Activated CD4-positive, CD25-positive, alpha-beta regulatory T cell treated with anti-CD3 and anti-CD28 coated beads, Interleukin-2, amount 50 U/mL, for 72 hours (primary cell): ENCODE measurements at places on chromosomes 4 and X.

GRCh38 chr4:94454405-94454804, 2.7 kb downstream of the PDLIM5 start:
- DNase-seq, result no peak

DNA sequence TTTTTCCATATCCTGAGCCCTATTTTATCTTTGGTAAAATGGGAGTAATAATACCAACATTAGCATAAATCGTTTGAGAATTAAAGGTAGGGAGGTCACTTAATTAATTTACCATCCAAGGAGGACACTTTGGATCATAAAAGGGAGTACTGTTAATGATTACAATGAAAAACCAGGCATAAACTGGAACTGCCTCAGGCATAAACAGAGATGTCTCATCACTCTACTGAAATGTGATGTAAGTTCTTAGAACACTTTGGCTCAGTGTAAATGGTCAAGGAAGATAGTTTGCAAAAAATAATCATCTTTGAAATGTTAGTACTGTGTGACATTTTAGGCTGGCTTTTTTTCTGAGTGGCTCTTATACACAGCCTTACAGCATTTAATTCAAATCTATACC, 268.7 kb downstream of the SLC39A8 start:
- no peak for DNase-seq

- DNase-seq, result no peak
Measured at GRCh38 chrX:39117101-39117500, 315.8 kb downstream of the MID1IP1 start.

GRCh38 chr4:27000820-27001219, 140.2 kb downstream of the STIM2 start:
- DNase-seq, result no peak

GRCh38 chr4:82864336-82864979, 26.5 kb downstream of the SEC31A start:
- no peak for DNase-seq

GRCh38 chr4:99816545-99817308, at the start of gene DAPP1:
TSS of gene DAPP1 (plus strand) at chr4:99816827. CDS start at chr4:99816914, 87 bp downstream.
- DNase-seq, result peak; percentile 64

DNA sequence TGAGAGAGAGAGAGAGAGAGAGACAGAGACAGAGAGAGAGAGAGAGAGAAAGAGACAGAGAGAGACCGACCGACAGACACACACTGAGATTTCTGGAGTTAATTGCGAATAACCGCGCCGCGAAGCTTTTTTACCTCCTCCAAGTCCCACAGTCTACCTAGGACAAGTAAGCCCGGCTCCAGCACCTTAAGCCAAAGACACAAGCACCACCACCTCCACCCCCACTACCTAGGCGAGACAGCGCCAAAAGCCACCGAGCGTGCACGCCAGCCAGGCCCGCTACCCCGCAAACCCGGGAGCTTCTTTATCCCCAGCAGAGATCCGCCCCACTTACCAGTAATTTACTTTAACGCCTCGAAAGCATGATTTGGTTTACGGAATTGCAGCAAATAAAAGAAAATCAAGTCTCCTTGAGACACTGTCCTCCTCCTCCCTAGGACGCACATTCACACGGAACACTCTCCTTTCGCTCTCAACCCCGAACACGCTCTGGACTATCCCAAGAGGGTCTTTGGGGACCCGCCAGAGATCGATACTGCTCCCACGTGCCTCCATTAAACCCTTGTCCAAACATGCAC, 649.6 kb upstream of the DIPK2B start:
- DNase-seq, result peak; percentile 37

- DNase-seq, result no peak
Measured at GRCh38 chr4:34196375-34196774, 2047.9 kb downstream of the ARAP2 start.

DNA sequence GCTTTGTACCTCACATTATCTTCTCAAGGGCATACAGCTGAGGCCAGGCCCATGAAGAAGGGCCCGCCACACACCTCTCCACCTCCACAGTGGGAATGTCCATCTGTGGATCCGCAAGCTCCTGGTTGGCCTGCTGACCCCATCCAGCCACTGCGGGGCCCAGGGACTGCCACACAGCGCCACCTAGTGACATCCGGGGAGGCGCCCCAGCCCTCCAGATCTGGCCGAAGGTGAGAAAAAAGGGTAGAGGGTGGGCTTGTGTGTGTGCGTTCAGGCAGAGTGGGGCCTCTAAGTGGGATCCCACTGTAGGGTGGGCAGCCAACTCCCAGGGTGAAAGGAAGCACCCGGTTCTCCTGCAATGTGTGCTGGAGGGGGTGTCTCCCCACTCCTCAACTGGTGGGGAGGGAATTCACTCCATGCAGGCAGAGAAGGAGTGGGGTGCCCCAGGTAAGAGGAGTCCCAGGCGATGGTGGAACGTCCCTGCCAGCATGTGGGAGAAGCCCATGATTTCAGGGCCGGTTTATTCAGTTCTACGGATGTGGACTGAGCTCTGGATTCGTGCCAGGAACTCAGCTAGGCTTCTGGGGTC, 117.3 kb downstream of the ENPP6 start:
- DNase-seq, result peak; percentile 45

- DNase-seq, result no peak
Measured at GRCh38 chr4:123996718-123997510, 600.3 kb downstream of the SPRY1 start.

GRCh38 chr4:124804584-124804983, 92.1 kb upstream of the ANKRD50 start:
- DNase-seq, result no peak

- DNase-seq, result no peak
Measured at GRCh38 chr4:117334451-117335188, 249.2 kb upstream of the TRAM1L1 start.

- no peak for DNase-seq
Measured at GRCh38 chr4:89257376-89257775, 50.2 kb downstream of the GPRIN3 start.

DNA sequence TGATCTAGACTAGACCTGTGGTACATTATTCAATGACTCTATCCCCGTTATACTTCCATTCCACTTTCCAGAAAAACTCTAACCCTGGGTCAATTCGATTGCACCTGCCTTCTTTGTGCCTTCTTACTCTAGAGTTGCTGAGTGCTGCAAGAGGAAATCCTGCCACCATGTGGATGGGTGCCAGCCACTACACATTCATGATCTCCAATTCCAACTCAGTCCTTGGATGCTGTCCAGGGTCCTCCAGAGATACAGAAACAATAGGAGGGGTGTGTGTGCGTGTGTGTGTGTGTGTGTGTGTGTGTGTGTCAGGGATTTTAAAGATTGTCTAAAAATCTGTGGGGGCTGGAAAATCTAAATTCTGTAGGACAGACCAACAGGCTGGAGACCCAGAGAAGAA, 42.9 kb upstream of the INTS6L start:
- no peak for DNase-seq

- no peak for DNase-seq
Measured at GRCh38 chr4:158649111-158649680, 22.5 kb downstream of the C4orf46 start.

- DNase-seq, result no peak
Measured at GRCh38 chr4:53633608-53634007, 42.3 kb upstream of the LNX1 start.

DNA sequence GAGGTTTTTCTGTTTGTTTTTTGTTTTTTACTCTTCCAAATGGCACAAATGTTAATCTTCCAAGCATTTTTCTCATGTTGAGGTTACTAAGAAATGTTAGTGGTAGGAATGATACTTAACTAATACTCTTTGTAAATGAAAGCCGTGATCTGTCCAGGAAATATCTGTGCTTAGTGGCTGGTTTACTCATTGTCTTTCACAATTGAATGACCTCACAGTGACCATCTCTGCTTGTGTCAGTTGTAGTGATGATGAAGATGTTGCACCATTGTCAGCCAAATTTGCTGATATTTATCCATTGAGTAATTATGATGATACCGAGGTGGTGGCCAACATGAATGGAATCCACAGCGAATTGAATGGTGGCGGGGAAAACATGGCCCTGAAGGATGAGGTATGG, 93.5 kb downstream of the TNIP2 start:
- DNase-seq, result no peak

GRCh38 chr4:118957722-118958445, 69.2 kb downstream of the SYNPO2 start:
- DNase-seq, result no peak

- no peak for DNase-seq
Measured at GRCh38 chr4:98232202-98232601, 29.0 kb upstream of the RAP1GDS1 start.

GRCh38 chrX:40331762-40332161, 234.0 kb upstream of the BCOR start:
- DNase-seq, result no peak

DNA sequence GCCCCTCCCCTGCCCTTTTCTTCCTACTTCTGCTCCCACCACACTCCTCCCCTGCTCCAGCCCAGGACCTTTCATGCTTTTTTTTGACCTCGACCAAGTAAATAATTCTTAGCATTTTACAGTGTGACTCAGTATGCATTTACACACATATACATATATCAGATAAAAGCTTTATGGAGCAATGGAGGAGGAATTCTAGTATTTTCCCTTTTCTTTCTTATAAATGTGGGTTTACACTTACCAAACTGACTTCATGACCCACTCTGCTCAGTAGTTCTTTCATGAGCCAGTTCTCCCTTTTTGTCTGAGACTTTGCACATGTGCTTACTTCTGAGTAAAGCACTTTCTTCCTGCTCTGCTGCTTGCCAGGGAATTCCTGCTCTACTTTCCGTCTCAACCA, 111.8 kb upstream of the H2AZ1 start:
- DNase-seq, result no peak

- DNase-seq, result no peak
Measured at GRCh38 chrX:40224658-40225057, 126.9 kb upstream of the BCOR start.

DNA sequence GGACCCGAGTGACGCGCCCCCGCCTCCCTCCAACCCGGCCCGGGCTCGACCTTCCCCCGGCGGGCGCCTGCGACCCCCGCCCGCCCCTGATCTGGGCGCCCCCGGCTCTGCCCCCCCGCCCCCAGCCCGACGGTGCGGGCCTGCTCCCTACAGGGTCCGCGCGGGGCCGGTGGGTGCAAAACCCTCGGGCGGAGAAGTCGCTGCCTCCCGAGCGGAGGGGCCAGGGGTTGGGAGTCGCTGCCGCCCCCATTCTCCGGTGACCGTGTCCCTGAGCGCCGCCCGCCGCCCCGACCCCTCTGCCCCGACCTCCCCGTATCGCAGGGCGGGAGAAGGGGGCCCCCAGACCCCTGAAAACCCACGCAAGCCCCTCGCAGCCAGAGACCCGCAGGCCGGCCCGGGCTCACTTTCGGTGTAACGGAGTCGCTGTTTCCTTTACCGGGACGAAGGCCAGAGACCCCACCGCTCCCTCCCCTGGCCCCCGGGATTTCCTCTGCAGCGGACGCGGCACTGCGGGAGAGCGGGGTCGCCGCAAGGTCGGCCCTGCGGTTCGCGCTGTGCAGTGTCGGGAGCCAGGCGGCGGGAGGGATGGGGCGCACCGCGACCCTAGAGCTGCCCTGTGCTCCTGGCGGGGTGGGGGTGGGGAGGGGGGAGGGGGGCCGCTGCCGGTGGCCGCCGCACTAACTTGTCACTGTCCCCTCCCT, 729 bp upstream of the CPLX1 start:
- no peak for DNase-seq

DNA sequence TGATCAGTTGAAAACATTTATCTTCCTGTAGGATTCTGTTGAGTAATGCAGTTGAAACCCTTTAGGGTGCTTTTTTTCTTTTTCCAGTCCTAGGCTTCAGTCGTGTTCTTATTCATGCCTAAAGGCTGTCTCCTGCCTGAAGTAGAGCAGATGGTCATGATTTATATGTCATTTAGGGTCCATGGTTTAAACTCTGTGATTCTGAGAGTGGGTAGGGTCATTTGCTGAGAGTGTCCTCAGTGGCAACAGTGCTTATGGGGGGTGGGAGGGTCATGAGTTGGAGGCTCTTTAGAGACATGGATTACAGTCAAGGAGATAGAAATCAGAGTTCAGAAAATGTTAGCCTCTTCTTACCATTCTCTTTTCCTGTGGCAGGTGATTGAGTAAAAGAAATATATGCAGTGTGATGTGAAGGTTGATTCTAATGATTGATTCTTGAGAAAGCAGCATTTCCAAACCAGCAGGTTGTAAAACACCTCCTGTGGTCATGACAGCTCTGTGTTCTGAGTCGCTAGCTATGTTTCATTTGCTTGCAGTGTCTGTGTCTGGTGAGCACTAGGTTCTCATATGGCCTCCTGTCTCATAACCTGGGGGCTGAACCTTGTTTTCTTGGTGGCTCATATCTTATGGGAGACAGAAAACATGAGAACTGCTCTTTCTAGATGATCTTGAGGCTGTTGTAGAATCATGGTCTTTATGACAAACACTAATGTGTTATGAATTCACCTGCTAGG, 60.4 kb downstream of the JADE1 start:
- no peak for DNase-seq

DNA sequence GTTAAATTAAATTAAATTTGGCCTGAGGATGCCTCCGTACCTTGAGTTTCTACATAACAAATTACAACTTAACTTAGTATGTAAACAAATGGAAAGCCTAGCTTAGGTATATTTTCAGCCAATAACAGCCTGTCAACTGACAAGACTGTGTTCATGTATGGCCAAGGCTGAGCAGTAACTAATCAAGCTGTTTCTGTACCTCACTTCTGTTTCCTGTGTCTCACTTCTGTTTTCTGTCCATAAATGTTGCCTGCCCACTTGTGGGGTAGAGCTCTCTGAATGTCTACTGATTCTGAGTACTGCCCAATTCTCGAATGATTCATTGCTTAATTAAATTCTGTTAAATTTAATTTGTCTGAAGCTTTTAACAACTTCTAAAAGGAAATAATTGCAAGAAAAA, 445.2 kb downstream of the PCDH11X start:
- no peak for DNase-seq

DNA sequence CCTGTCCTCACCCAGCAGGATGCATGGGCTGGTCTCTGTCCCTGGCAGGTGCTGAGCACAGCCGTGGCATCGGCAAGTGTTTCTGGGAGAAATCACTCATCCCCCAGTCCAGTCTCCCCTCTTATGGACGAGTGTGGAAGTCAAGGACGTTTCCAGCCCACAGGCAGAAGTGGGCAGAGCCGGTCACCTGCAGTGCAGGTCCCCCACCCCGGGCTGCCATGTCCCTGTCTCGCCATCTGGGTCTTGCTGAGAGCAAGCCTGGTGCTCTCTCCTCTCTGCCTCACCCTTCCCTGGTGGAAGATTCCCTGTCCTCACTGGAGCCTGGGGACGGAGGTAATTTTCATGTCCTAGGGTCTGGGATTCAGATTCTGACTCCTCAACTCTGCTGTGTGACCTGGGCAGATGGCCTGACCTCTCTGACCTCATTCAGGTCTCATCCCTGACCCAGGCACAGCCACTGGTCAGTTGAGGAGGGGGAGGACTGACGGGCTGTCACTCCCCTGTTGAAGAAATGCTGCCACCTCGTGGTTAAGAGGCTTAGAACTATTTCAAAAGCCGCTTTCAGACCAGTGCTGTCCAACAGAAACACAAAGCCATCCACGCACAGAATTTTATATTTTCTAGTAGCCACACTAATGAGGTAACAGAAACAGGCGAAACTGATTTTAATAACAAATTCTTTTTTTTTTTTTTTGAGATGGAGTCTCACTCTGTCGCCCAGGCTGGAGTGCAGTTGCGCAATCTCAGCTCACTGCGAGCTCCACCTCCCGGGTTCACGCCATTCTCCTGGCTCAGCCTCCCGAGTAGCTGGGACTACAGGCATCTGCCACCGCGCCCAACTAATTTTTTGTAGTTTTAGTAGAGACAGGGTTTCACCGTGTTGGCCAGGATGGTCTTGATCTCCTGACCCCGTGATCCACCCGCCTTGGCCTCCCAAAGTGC, 1.8 kb downstream of the CPZ start:
- DNase-seq, result no peak

GRCh38 chr4:144720491-144720890, 74.5 kb downstream of the HHIP start:
- DNase-seq, result no peak
